Activated T-cell treated with anti-CD3 and anti-CD28 coated beads for 4 hours (primary cell): ENCODE measurements at places on chromosomes 6 and 20.

DNA sequence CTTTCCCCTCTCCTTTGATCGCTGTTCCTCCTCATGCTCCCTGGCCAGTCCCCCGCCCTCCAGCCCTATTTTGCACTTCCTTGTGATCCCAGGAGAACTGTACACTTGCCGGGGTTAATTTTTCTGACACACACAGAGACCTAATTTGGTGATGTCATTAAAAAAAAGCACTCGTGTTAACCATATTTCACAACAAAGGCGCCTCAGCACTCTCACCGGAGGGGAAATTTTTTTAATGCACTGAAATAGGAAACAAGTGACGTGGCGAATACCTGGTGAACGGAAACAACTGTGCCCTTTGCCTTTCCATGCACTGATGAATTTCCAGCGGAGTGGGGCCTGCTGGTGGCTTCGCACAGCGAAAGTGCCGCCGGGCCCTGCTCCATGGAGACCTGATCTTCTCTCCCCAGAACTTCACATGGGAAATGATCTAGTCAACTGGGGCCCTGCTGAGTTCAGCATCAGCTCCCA, 53.9 kb upstream of the TAGAP start:
- DNase-seq = peak; percentile 62

DNA sequence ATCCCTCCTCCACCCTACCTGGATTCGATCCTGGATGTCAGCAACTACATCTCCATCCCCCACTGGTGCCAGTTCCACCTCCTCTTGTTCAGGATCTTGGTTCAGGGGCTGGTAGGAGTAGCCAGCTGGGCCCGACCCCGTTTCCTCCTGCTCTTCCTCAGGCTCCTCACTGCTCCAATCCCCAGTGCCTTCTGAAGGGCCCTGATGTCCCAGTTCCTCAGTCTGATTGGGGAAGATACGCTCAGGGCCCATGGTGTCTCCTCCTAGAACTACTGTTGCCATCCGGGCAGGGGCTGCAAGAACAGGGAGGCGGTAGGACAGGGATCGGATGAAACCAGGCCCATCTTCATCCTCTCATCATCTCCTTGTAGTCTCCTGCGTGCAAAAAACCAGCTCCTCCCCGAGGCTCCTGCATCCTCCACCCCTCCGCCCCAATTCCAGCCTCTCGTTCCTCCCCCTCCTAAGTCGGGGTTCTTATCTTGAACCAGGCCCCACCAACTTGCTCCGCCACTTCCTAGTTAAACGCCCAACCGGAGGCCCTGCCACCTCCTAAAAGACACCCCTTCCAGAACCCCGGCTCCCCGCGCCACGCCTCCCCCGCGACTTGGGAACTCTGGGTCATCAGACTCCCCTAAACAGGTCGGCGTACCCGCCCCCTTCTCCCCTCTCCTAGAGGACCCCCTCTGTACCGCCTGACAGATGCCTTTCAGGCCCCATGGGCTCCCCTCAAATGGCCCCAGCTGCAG, 476 bp downstream of the MEA1 start:
- DNase-seq = no peak

GRCh38 chr6:84764332-84765049, at the start of gene TBX18:
TSS of gene TBX18 (minus strand) at chr6:84764598. CDS start at chr6:84764181, 417 bp downstream.
- no peak for DNase-seq

- no peak for DNase-seq
Measured at GRCh38 chr20:24497851-24498250, 28.4 kb downstream of the SYNDIG1 start.

DNA sequence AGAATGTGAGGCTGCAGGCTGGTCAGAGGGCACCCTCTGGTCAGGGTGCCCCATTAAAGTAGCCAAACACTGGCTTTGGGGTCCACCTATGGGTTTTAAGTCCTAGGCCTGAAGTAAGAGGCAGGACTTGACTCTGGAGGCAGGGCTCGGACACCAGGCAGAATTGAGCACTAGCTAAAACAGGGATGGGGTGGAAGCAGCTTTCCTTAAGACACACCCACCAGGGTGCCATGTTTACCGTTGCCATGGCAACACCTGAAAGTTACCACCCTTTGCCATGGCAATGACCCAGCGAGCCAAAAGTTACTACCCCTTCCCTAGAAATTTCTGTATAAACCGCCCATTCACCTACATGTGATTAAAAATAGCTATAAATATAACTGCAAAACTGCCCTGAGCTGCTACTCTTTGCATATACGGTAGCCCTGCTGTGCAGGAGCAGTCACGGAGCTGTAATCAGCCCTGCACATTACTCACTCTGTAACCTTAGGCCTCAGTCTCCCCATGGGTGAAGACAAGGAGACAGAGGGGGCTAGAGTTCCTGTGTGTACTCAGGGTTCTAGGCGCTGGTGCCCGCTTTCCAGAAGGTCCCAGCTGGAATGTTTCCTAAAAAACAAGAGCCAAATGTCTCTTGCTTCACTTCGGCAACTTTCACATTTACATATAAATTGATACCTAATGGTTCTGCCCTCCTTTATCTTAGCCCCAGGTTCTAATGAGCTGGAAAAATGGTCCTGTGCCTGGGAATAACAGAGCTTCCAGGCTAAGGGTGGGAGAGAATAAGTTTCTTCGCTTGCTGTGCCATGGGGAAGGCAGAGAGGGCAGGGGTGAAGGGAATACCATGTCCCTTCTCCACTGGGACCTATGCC, 27.2 kb upstream of the SRSF6 start:
- no peak for DNase-seq

DNA sequence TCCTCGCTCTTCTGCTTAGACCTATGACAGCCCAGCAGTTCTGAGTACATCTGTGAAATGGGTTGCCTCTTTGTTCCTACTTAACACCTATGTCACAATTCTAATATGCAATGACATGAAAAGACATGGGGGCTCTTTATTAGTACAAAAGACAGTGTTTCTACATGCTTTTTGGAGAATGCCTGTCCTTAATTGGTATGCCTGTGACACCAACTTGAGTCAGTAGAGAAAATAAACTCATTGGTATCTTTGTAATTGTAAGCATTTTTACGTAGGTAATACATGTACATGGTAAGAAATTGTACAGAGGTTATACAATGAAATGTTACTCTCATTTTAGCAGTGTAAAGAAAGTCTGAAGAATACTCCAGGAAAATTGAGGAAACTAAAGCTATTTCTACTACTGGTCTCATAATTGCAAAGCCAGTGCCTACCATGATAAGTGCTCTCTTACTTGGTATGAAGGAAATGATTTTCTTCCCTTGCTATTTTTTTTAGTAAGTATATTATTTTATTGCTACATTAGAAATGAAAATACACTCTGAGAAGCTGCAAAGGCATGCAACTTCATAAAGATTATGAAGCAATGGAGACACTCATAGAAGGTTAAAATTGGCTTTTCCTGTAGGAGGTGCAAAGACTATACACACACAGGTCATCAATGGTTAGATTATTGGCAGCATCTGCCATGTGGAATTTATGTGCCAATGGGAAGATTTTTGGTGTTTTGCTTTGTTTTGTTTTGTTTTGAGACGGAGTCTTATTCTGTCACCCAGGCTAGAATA, 4.9 kb upstream of the EEF1A1 start:
- DNase-seq = no peak

GRCh38 chr6:44285552-44286284, 15.5 kb downstream of the TMEM151B start:
- no peak for DNase-seq

- DNase-seq = no peak
Measured at GRCh38 chr6:19771753-19772336, 65.3 kb upstream of the ID4 start.

DNA sequence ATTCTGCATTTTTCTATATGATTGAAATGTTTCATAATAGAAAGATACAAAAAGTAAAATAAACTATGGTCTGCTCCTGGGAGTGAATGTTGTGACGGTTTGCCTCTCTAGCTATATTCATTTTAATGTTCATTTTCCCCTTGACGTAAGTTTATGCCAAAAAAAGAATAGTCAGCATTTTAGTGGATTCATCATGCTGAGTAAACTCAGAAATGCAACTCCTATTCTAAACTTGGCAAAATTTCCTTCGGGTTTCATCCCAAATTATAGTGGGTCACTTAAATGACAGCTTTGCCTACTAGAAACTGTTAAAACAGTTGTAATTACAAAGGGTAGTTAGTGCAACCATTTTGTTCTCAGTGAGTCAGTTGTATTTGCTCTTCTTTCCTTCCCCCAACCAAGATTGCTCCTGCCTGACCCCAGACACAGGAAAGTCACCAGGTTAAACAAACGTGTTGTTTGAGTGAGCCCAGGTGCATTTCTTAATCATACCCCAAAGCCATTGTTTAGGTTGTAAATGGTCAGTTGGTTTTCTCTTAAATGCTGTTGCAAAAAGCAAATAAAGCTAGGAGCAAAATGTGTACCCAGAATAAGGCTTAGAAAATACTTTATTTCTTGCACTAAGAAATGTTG, 482.3 kb upstream of the SOX4 start:
- no peak for DNase-seq

DNA sequence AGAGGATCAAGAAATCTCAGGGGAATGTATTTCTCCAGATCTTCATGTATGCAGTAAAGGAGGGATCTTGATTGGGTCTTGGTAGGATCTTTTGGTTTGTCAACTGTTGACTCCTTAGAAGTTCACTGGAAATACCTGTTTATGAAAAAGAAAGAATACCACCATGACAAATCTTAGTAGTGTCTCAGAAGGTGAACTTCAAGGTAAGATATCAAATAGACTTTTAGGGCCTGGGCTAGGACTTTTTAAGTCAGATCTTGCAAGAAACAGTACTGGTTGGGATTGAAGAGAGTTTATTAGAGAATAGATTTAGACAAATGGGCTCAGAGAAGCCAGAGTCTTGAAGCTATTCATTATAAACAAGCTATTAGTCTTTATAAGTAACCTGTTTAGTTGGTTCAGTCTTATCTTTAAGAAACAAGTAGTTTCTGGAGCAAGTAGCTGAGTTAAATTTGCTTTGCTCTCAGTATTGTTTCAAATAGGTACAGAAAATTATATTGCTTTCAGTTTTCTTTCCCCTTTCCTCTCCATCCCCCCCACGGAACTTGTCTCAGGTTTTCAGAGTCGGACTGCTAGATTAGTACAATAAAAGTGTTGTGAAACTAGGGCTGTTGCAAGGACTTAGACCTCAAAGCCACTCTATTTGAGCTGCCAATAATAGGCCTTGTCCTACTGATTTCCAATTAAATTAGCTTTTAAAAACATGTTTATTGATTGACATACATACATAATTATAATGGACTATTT, 529.1 kb upstream of the CITED2 start:
- no peak for DNase-seq

- no peak for DNase-seq
Measured at GRCh38 chr20:2889797-2890196, 16.5 kb downstream of the PTPRA start.

- DNase-seq = no peak
Measured at GRCh38 chr6:125066964-125067363, 86.6 kb upstream of the TPD52L1 start.

DNA sequence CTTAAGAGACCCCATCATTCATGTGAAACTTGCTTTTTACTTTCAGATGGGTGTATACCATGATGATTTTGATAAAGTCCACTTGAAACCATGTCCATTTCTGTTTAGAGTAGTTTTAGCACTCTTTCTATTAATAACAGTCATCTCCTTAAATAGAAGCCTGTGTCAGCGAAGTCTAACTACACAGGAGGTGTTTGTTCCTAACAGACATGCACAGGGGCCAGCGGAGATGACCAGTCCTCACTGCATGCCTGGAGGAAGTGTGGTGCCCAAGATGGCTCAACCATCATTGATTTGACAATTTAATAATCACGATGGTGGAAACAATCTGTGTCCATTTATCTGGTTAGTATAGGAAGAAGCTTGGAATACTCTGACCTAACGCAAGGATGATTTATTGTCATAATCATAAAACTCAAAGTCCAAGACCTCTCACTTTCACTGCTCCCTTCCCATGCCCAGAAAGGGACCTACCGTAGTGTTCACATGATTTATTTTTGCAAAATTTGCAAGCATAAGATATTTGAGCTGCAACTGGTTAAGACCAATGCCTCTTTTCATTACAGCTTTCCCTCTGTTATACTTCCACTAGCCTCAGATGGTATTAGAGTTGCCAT, 31.0 kb upstream of the CLIC5 start:
- no peak for DNase-seq

DNA sequence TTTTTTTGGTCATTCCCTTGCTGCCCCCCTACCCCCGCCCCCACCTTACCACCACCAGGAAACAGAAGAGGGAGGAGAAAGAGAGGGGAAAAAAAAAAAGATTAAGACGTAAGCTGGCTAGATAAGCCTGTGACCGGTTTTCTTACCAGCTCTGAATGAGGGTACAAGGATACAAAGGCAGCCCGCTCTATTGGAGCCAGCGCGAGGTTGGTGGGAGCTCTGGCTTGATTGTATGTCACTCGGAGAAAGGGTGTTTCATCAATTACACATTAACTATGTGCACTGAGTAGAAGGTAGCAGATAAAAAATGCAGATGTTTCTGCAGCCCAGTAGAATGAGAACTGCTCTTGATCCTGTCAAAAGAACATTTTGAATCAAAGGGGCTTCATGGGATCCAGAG, 28.6 kb upstream of the OLIG3 start:
- no peak for DNase-seq

DNA sequence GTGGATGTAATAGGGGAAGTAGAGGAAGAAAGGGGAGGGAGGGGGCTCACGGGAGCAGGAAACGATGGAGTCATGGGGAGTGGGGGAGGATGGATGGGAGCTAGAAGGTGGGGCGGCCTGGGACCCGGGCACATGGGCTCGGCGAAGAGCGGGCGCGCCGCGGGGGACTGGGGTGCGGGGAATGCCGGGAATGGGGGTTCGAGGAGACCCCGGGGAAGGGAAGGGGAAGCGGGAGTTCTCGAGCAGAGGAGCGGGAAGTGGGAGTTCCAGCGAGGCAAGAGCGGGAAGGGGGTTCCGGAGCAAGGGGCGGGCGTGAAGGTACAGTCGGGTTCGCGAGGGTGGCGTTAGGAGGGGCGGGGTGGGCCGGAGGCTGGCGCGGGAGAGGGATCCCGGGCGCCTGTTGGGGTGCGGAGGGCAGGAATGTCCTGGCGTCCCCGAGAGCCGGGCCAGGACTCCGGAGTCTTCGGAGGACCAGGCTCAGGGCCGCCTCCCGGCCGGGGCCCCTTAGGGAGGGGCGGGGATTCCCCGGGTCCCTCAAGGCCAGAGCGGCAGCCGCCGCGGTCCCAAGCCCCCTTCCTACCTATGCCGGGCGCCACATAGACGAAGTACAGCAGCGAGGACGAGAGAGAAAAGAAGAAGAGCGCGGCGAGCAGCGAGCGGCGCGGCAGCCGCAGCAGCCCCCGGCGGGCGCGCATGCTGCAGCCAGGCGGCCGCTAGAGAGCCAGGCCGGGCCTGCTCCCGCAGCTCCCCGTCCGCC, 504 bp downstream of the B4GALT5 start:
- peak; percentile 8 for DNase-seq

GRCh38 chr6:148291876-148292275, 50.8 kb upstream of the SASH1 start:
- no peak for DNase-seq
